Inflammatory macrophage treated with lipopolysaccharide for 1 hour (primary cell): ENCODE measurements at places on chromosomes 3 and 15.

DNA sequence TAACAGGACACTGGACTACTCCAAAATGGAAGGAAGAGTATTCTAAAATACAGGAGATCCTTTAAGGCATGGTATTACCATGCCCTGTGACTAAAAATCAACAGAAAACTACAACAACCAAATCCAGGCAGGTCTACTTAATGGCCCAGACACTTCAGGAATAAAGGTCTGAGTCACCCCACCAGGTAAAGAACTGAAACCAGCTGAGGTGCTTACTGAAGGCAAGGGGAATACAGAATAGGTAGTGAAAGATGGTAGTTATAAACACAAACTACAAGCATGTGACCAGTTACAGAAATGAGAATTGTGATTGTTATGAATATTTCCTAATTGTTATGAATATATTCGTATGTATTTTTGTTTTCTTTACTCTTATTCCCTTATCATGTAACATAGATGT, 13.4 kb downstream of the IFT57 start:
- no peak for DNase-seq

GRCh38 chr3:54836871-54837270, 91.0 kb downstream of the LRTM1 start:
- no peak for DNase-seq

DNA sequence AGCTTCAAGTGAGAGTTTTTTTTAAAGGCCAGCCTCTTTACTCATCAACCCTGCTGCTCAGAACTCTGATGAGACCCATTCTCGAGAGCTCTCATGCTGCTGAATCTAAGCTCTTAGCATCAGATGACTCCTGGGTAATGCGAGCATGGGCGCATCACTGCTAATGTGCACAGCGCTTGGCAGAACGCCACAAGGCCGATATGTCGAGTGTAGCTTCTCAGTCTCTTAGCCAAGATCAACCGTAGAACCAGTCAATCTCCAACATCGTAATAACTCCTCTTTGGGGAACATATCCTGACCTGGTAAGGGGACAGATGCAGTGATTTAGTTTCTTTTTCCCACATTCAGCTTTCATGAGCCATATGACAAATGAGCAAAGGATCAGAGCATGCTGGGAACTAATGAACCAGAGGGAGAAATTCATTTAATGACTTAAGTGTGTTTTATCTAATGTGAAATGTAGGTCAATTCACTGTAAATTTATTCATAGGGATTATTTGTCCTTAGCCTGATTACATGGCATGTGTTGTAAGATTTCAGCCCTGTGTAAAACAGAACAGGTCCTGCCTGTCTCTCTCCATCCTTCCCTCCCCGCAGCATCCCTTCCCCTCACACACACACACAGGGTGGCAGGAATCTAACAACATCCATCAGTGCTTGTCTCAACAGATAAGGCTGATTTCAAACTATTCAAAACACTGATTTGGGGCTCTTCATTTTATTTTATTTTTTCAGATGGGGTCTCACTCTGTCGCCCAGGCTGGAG, 195.4 kb upstream of the C2CD4B start:
- DNase-seq = no peak

DNA sequence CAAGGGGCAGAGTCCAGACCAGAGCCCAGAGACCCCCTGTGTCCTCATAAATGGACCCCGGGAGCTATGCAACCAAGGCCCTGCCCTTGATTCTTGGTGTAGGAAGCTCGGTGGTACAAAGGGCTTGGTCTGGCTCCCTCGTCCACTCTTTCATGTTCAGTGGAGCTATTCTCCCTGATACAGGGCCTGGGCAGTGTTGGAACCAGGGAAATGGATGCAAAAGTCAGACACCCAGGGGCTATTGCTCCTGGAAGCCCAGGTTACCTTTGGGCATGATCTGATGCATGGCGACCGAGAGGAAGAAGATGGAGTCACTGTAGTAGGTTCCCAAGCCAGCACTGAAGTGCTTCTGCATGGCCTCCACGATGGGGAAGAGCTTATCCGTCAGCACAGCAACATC, 44.5 kb downstream of the XXYLT1 start:
- DNase-seq = no peak

DNA sequence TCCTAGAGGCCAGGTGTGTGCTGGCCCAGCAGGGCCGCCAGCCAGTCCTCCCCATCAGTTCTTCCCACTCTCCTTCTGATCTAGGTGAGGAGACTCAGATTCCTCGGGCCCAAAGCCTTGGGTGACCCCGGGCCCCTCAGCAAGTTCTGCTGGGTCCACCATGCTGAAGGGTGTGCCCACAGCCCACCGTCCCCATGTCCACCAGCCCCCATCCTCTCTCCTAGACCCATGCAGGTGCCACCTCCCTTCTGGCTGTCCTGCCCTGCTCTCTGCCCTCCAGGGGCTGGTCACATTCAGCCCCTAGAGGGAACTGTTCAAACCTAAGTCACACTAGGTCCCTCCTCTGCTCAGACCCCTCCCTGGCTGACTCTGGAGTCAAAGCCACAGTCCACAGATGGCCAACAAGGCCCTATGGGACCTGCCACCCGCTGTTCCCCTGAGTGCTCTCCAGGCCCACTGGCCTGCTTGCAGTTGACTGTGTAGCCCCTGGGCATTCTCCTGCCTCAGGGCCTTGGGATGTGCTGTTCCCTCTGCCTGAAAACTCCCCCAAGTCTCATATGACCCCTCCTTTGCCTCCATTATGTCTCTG, 878 bp upstream of the TLR9 start:
- no peak for DNase-seq

DNA sequence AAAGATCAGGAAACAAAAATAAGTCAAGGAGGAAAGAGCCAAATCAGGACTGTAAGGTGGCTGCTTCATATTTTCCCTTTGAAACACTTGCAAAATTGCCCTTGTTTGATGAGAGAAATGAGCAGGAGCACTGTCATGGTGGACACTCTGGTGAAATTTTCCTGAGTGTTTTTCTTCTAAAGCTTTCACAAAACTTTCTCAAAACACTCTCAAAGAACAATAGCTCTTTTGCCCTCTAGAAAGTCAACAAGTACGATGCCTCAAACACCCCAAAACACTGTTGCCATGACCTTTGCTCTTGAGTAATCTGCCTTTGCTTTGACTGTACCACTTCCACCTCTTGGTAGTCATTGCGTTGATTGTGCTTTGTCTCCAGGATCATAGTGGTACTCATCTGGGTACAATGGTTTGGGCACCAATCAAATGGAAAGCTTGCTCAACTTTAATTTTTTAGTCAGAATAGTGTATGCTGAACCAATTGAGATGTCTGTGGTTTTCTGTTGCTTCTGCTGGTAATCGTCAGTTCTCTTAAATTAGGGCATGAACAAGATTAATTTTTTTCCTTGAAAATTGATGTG, 13.2 kb upstream of the MITF start:
- no peak for DNase-seq

DNA sequence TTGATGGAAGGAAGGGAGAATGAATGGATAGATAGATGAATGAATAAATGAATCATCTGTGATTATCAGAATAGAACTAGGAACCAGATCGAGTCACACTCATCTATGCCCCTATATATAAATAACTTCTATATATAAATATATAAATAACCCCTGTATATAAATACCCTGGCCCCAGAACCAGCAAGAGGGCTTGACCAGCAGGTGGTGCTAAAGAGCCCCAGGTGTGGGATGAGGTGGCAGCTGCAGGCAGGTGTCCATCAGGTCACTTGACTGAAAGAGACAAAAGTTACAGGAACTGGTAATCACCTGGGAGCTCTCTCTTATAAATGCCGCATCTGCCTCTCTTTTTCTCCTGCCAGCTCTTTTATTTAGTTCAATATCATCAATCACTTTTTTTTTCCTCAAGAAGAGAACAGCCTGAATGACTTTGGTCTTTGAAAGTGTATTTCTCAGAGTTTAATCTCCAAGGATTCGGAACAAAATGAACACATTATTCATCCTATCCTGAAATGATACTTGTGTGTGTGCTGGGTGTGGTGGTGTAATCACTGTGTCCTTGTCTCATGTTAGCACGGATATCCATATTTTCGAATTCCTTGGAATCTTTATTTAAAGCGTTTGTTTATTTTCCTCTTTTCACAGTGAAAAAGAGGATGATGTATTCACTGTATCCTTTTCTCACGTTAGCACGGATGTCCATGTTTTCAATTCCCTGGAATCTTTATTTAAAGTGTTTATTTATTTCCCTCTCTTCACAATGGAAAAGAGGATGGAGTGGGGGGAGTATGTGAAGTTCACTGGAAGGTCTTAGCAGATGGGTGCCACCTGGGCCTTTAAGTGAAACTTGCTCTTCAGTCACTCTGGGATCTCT, 35.4 kb upstream of the ATG7 start:
- peak; percentile 17 for DNase-seq

GRCh38 chr15:95944193-95944592, 386.3 kb upstream of the NR2F2 start:
- no peak for DNase-seq

- DNase-seq = no peak
Measured at GRCh38 chr15:31157644-31158069, 56.1 kb upstream of the TRPM1 start.

GRCh38 chr15:68797191-68797590, 23.5 kb downstream of the ANP32A start:
- no peak for DNase-seq

DNA sequence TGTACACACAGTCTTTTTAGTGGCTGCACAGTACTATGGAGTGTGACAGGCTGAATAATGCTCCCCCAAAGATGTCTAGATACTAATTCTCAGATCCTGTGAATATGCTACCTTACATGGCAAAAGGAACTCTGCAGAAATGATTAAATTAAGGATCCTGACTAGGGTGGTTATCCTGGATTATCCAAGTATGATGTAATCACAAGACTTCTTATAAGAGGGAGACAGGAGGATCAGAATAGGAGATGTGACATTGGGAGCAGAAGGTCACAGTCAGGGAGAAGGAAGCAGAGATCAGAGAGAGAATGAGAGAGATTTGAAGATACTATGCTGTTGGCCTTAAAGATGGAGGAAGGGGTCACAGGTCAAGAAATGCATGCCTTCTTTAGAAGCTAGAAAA, 34.5 kb downstream of the GABPB1 start:
- DNase-seq = no peak

DNA sequence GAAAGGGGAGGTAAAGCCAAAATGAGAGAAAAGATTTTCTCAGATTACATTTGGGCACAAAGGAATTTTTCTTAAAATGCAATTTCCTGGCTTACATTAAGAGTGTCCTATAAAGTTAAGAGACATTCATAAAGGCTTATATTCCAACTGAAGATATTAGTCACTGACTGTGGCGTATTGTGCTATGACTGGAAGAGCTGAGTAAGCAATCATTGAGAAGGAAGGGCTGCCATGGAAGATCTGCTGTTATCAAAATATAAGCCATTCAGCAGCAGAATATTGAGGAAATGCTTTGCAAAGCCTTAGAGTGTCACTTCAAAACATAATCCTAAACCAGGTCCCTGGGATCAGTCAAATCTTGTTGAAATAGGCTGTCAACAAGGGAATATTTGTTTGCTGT, 593.9 kb downstream of the TUSC7 start:
- DNase-seq = no peak

DNA sequence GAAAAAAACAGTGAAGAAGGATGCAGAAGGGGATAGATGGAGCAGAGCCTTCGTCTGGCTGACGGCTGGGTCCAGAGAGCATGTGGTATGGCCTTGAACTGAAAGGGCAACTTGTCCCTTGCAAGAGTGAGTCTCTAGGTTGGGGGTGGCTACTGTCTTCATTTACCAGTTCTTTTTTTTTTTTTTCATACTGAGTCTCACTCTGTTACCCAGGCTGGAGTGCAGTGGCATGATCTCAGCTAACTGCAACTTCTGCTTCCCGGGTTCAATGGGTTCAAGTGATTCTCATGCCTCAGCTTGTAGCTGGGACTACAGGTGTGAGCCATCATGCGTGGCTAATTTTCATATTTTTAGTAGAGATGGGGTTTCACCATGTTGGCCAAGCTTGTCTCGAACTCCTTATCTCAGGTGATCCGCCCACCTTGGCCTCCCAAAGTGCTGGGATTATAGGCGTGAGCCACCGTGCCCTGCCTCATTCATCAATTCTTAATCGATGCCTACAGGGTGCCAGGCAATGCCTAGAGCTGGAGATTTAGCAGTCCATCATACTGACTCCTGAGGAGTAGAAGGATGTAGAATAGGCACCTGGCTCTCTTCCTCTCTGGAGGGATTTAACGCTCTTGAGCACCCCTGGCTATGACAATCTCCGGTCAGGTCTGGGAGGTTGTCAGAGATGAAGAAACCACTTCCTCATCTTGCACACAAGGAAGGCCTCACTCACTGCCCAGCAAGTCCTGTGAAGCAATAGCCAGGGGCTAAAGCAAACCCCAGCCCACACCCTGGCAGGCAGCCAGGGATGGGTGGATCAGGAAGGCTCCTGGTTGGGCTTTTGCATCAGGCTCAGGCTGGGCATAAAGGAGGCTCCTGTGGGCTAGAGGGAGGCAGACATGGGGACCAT, at the start of gene CAMP:
Gene CAMP (plus strand): TSS at position 880 of the 898 bp plus-strand sequence. CDS start 17 bp downstream, at position 897.
- DNase-seq = peak; percentile 97

GRCh38 chr15:80744826-80745225, 34.3 kb upstream of the CEMIP start:
- no peak for DNase-seq

DNA sequence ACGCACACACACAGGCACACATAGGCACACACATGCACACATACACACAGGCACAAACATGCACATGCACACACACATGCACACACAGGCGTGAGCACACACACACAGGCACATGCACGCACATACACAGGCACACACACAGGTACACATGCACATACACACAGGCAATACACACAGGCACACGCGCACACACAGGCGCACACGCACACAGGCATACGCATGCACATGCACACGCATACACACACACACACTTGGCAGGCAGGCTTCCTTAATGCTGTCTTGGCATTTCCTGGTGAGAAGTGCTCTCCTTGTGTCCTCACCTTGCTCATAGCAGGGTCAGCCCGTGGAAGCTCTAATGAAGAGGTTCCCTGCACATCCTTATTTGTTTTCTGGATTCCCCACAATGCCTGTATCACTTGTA, 8.4 kb upstream of the SLCO2A1 start:
- no peak for DNase-seq

- DNase-seq = no peak
Measured at GRCh38 chr3:170697908-170698307, 112.0 kb upstream of the SLC7A14 start.

DNA sequence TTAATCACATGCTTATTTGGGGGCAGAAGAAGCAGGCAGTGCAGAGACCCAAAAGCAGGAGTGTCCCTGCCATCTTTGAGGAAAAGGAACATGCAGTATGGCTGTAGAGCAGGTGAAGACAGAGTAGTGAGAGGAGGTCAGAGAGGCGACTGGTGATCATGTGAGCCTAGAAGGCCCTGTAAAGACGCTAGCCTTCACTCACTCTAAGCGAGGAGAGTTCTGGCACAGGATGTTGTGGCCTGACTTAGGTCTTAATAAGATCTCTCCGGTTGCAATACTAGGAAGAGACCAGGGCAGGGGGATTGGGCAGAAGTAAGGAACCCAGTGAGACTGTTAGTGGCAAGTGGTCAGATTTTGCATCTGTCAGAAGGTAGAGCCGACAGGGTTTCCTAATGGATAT, 114.5 kb upstream of the ZBED2 start:
- no peak for DNase-seq

DNA sequence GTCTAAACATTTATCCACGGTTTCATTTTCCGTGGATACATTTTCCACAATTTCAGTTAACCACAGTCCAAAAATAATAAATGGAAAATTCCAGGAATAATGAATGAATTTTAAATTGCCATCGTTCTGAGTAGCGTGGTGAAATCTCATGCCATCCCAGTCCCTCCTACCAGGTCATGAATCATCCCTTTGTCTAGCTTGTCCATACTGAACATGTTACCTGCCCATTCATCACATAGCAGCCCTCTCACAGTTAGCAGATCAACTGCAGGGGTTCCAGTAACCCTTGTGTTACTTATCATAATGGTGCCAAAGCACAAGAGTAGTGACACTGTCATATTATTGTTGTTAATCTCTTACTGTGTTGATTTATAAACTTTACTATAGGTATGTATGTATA, 124.5 kb downstream of the GSK3B start:
- no peak for DNase-seq
